ENCODE measurements at places on chromosomes 4 and X.
A peak's percentile ranks its signal among the peaks of the same experiment; 100 is the strongest.

GRCh38 chr4:16206848-16207247 is 19.4 kb downstream of the TAPT1 start:
- no peak for DNase-seq

- no peak for DNase-seq
Observed at GRCh38 chrX:13024986-13025385, 19.4 kb downstream of the FAM9C start.

GRCh38 chr4:121256887-121257466 is 92.9 kb upstream of the TNIP3 start:
- DNase-seq: no peak

DNA sequence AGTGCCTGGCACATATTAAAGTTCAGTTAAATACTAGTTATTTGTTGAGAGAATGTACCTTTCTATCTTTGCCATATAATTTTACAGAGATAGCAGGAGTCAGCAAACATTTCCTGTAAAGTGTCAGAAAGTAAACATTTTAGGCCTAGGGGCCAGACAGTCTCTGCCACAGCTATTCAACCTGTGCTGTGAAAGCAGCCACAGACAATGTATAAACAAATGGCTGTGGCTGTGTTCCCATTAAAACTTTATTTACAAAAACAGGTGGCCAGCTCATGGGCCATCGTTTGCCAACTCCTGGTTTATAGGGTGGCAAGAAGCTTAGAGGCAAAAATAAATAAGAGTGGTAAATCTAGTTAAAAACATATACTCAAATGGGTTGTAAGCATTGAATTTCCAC is 34.0 kb upstream of the BRS3 start:
- no peak for DNase-seq

- peak; percentile 71 for DNase-seq
Observed at GRCh38 chr4:113355550-113356371, 306.3 kb downstream of the ANK2 start.

- no peak for DNase-seq
Observed at GRCh38 chr4:182307746-182308145, 64.5 kb downstream of the TENM3 start.

- no peak for DNase-seq
Observed at GRCh38 chr4:19051831-19052230, 1030.3 kb upstream of the LCORL start.

GRCh38 chrX:136975684-136976470 is 57.9 kb downstream of the GPR101 start:
- no peak for DNase-seq

DNA sequence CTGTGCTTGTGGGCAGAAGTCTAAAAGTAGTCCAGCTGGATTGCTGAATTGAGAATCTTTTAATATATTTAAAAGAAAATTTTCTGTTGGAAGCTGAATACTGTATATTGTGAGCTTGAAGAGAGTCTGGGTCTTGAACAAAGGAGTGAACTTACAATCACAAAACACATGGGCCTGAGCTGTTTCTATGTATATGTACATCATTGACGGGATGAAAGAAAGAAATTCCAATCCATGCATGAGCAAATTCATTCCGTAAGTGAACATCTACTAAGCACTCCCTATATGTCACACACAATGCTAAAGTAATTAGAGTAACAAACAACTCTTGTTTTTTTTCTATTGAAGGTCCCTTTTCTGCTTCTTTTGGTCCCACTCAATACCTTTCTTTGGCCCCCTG is 331.0 kb downstream of the HS3ST1 start:
- no peak for DNase-seq

- no peak for DNase-seq
Observed at GRCh38 chrX:131910586-131910985, 112.5 kb upstream of the STK26 start.

GRCh38 chrX:69968950-69969349 is 80.8 kb downstream of the AWAT2 start:
- DNase-seq: no peak

DNA sequence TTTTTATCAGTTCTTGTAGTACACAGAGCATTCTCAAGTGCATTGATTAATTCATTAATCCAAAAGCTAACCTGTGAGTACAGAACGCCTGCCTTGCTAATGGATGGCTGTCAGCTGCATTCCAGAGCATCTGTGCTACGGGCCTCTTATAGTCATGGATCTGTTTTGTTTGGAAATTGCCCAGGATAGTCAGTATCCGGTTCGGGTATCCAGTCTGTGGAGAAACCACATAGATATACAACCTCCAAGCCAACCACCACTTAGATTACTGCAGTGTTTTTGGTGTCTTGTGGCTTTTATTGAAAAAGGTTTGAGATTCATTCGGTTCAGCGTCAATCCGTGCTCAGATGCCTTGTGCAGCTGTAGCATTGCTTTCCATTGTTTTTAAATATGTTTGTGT is 4.0 kb downstream of the LAP3 start:
- peak; percentile 76 for DNase-seq

- no peak for DNase-seq
Observed at GRCh38 chrX:338836-339400, 20.3 kb upstream of the GTPBP6 start.

All from hepatic stellate cell (primary cell).